Ecto neural progenitor cell (in vitro differentiated cells): ENCODE measurements at places on chromosomes 2 and 18.

DNA sequence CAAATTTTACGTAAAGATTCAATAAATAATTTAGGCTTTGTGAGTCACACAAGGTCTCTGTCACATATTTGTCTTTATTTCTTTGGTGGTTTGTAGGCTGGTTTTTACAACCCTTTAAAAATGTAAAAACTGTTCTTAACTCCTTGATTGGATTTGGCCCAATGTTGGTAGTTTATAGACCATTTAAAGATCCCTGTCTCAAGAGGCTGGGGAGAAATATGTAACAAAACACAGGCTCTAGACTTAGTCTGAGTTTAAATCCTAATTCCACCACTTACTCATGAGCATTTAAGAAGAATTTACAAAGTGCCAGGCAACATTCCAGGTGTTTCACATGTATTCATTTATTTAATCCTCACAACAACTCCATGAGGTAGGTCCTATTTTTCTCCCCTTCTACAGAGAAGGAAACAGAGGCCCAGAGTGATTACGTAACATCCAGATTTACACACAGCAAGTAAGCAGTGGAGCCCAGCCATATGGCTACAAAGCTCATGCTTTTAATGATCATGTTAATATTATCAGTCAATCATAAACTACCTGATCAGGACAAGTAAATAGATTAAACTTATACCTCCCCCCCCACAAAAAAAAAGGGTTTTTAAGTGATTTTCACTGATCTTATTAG is 416.6 kb upstream of the ACVR2A start:
- DNase-seq, result no peak

DNA sequence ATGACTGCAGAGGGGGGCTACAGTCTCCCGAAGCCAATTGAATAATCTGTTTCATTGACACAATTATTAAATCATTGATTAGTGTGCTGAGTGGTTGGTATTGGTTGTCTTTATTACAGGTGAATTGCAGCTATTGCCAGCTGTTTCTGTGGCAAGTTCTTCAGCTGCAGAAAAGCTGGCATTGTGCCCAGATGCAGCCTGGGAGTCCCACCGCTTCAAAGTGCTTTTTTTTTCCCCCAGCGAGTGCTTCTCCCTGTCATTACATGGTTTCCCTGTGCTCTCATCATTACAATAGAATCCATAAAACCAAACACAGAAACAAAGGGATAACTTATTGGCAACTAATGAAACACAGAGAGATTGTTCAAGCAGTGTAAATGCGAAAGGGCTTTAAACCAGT is 164.7 kb downstream of the GRB14 start:
- DNase-seq, result no peak

DNA sequence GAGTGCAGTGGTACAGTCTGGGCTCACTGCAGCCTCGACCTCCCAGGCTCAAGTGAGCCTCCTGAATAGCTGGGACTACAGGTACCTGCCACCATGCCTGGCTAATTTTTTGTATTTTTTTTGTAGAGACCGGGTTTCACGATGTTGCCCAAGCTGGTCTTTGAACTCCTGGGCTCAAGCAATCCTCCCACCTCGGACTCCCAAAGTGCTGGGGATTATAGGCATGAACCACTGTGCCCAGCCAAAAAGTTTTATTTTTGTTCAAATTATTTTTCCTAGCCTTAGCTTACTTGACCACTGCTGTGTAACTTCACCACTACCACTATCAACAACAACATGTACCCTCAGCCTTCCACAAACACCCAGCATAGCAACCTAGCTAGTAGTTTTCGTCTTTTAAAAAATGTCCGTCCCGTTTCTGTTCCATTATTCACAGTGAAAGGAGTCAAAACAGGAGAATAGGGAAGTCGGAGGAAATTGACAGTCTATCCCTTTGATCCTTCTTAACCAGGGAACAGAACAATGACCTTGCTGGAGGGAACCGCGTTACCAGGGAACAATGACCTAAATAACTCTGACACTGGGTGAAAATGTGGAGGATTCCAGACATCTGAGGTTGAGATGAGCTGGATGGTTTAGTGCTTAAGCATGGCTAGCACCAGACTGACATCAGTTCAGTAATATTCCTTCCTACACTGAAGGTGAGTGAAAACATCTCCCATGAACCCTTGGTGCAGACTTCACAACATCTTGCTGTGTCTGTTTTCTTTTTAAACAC is 69.2 kb upstream of the ARL4C start:
- DNase-seq, result no peak

DNA sequence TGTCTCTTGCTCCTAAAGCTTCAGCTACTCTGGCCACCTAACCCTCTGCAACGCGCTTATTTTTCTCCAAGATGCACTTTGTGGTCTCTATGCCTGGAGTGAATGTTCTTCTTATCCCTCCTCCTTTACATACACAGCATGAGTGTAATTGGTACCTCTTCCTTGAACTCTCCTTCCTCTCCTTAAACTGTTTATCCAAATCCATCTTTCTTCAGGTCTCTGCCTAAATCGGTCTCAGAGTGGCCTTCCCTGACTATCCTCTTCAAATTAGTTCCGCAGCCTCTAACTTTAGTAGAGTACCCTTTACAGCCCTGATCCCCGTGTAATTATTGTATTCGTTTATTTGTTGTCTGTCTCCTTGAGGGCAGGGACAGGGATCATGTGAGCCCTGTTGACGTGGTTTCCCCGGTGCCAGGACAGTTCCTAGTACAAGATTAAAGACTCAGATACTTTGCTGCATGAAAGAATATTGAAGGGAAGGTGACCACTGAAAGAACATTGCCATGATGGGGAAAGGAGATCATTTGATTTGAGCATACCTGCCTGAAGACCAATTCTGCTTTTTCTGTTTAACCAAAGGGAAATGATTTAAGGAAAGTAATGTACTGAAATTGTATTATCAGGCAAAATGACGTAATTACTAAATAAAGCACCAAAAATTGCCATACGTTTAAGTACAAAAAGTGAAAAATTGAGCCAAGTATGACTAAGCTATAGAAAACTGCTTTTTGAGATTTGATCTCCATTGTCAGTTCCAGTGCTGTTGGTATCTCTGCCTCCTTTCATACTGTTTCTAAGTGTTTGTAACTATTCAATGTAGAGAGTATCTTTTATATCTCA is 1.2 kb downstream of the CNOT9 start:
- DNase-seq, result no peak

DNA sequence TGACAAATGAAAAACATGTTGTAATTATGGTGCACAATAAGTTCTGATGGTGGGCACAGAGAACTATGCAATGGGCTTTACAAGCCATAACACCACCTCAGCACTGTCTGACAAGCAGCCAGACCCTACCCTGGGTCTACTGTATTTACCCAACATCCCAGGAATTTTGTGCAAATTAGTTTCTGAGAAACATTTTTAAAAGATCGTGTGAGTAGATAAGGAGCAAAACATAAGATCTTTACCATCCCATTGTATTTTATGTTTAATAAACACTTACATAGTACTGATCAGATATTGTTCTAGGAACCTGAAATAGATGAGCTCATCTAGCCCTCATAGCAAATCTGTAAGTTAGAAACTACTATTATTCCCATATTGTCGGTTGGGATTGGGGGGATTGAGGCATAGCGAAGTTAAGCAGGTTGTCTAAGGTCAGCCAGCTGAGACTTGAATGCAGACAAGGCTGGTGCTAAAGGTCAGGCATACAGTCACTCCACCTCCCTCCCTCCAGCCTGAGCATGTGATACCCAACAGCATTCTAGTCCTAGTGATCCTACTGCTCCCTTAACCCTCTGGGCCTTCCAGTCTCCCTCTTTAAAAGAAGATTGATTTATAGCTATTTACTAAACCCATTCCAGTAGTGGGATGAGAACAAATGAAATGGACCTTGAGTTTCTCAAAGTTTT is 67.4 kb upstream of the STAM2 start:
- DNase-seq, result no peak

GRCh38 chr2:162297925-162298552 is 20.4 kb downstream of the IFIH1 start:
- DNase-seq, result peak; percentile 54

GRCh38 chr2:159137511-159138241 is 148.8 kb downstream of the WDSUB1 start:
- no peak for DNase-seq

GRCh38 chr2:232363784-232364615 is 14.6 kb upstream of the ALPP start:
- no peak for DNase-seq

GRCh38 chr2:216680951-216681629 is 14.3 kb downstream of the IGFBP5 start:
- DNase-seq, result no peak

GRCh38 chr2:1769703-1770422 is 25.5 kb upstream of the PXDN start:
- peak; percentile 80 for DNase-seq

GRCh38 chr18:43034683-43035500 is 80.6 kb downstream of the RIT2 start:
- no peak for DNase-seq

DNA sequence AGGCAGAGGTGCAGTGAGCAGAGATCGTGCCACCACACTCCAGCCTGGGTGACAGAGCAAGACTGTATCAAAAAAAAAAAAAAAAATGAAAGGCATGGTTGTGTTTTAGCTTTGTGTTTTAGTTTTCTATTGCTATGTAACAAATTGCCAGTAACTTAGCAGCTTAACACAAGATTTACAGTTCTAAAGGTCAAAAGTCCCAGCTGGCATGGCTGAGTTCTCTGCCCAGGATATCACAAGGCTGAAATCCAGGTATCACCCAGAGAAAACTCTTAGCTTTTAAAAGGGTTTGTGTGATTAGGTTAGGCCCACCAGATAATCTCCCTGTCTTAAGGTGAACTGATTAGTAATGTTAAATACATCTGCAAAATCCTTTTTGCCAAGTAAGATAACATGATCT is 107.7 kb upstream of the YPEL5 start:
- no peak for DNase-seq

GRCh38 chr2:38057651-38058410 is 18.1 kb downstream of the CYP1B1 start:
- DNase-seq, result no peak

GRCh38 chr18:63917817-63918216 is 10.1 kb downstream of the SERPINB10 start:
- DNase-seq, result no peak

GRCh38 chr18:40852406-40852805 is 1102.6 kb upstream of the PIK3C3 start:
- no peak for DNase-seq

- DNase-seq, result no peak
These were observed 63.9 kb upstream of the CCDC195 start for GRCh38 chr2:224780106-224780505.

GRCh38 chr2:53500181-53500580 is 267.4 kb upstream of the CHAC2 start:
- DNase-seq, result no peak

DNA sequence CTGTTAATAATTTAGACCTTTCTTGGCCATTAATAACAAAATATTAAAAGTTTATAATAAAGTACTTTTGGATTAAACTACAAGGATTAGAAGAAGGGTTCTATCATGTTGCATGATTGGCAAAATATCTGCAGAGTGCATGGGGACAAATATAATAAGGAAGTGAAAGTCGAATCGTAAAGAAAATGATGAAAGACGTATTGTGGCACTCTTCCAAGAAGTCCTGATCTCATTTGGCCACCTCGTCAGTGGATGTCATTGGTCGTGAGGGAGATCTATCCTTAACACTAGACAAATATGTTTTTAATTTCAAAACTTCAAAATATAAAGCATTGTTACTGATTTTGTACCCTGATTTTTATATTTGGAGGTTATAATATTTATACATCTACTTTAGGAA is 197.7 kb upstream of the STON1 start:
- no peak for DNase-seq

- no peak for DNase-seq
These were observed 216.4 kb downstream of the STK39 start for GRCh38 chr2:168030862-168031624.

GRCh38 chr2:104896446-104896845 is 42.5 kb downstream of the POU3F3 start:
- DNase-seq, result no peak

DNA sequence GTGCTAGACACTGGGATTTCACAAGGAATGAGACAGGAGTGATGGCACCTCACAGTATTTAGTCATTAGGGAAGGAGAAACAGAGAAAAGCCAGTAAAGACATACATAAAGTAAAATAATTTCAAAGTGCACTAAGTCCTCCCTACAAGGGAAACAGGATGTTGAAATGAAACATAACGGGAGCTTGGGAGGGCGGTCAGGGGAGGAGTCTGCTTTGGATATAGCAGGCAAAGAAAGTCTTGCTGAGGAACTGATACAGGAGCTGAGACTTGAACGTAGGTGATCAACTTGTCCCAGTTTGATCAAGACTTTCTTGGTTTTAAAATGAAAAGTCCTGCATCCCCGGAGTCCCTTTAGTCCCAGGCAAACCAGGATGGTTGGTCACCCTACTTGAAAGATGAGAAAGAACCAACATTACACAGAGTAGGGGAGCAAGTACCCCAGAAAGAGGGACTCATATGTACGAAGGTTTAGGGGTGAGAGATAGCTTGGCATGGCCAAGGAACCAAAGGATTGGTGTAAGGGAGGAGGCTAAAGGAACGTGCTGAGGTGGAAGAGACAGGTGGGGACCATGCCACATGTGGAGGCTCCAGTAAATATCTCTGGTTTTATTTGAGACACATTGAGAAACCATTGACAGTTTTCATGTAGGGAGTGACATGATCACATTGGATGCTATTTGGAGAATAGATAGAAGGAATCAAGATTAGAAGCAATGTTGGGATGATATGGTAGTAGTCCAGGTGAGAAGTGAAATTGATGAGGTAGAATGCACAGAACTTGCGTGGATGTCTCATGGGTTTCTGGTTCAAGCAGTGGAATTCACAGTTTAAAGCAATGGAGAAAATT is 28.4 kb downstream of the FBXO48 start:
- no peak for DNase-seq

DNA sequence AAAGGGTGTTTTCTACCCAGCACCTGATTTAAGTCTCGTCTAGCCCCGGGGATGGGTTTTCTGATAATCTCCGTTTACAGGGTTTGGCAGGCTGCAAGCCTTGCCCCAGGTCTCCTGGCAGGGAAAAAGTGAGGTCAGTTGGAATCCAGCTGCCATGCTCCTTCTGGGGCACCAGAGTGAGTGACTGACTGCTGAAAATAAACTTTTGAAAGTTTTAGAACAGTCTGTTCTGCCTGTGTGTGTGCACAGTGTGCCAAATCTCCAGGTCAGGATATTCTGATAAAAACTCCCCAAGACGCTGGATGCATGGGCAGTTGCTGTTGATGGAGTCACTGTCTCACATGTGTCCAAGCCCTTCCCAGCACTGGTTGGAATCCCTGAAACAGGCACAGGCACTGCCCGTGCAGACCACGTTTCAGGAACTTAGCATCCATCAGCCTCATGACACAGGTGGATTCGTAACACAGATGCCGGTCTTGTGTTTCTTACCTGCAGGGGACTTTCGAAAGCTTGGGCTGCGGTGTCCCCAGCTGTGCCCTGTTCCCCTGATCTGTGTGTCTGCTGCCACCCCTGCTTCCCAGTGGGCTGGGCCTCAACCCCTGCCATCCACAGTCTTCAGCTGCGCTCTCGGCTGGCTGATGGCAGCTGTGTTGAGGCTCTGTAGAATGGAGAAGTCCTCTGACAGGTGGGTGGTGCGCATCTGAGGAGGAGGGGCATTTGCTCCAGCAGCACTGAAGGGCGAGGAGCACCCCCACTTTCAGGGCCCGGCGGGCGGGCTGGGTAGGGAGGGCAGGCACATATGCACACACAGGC is 65.0 kb downstream of the SH3RF3 start:
- DNase-seq, result no peak

GRCh38 chr2:126894082-126894481 is 4.6 kb upstream of the TEX51 start:
- DNase-seq, result no peak
